ENCODE measurements at places on chromosomes 7 and 10.

DNA sequence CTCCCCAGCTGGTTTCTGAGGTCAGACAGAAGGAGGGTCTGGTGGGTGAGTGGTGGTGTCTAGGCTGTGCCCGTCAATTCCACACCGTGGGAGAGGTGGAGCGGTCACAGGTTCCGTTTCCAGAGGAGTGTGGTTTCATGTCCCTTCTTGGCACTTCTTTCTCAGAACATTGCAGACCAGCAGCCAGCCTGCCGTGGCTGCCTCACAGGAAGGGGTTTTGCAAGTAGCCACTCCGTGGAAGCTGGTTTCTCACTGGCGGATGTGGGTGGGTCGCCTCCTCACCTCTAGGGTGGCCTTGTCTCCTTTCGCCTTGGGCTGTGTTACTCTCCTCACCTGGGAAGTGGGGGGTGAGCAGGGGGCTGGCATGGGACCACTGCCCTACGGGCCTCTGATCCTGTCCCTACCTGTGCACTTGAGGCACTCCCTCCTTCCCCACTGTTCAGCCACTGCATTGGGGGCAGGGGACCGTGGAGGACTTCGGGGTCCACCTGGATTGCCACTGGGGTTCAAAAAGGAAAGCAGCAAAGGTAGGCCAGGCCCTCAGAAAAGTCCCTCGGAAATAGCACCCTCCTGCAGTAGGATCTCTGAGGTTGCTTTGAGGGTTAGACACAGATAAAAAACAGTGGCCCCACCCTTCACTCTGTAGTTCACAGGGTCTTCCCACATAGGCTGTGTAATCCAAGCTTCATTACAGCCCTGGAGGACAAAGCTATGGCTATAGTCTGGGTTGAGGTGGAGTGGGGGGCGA is 33.9 kb downstream of the TSPAN14 start:
- DNase-seq, result no peak

DNA sequence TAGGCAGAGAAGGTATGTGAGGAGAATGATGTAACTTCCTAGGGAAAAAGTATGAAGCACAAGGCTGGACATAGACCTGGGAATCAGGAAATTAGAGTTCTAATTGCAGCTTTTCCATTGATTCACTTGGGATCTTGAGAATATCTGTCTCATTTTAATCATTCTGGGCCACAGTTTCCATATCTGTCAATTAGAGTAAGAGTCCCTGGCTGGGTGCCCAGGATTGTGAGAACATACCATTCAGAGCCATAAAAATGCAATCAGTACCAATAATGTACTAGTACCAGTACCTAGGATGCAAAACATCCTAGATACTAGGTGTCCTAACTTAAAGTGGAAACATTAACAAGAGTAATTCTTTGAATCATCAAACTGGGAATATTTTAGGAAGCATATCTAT is 29.6 kb downstream of the CAV1 start:
- DNase-seq, result peak; percentile 41

- DNase-seq, result no peak
These were observed 25.9 kb downstream of the CELF2 start for GRCh38 chr10:11043446-11044127.

GRCh38 chr10:16848562-16849154 is 31.4 kb upstream of the RSU1 start:
- DNase-seq, result no peak

DNA sequence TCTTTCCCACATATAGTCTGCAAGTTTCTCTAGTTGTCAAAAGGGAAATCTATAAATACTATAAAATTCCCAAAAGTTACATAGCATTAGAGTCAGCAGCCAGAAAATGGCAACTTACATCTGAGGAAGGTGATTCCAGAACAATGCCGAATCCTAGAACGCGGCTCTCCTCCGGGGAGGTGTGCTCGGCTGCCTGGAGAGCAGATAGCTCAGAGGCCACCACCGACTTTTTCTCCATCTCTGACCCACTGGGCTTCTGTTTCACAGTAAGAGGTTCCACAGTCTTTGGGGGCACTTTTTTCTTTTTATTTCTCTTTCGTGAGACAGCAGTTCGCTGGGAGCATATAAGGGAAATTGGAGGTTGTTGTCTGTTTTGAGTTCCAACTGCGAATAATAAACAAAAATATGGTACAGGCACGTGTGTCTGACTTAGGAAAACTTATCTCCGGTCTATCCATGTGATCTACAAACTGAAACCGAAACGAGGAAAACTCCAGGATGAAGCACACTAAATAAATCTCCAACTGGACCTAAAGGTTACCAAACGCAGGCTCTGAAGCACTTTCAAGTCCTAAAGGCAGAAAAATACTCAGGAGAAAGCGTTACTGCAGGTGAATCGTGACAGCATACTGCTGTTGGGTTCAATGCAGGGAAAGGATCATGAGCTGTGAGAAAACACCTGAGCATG is 36.2 kb downstream of the BEND7 start:
- no peak for DNase-seq

GRCh38 chr10:2054728-2055127 is 317.4 kb upstream of the ADARB2 start:
- DNase-seq, result no peak

GRCh38 chr10:57973451-57973850 is 294.2 kb downstream of the IPMK start:
- DNase-seq, result no peak
